ENCODE measurements at places on chromosomes 11 and 22. TPM values are rescaled to one million over a fixed set of nuclear protein-coding genes. Genes with fewer than 3 reads are reported as not detected.

IGSF22 gene
- not detected for total RNA-seq

GRCh38 chr11:80388536-80388935, 947.7 kb upstream of the TENM4 start:
- no peak for DNase-seq

DUSP8 gene
- 25.4 TPM for total RNA-seq

- no peak for DNase-seq
Measured at GRCh38 chr11:95296165-95296564, 65.2 kb upstream of the SESN3 start.

DNA sequence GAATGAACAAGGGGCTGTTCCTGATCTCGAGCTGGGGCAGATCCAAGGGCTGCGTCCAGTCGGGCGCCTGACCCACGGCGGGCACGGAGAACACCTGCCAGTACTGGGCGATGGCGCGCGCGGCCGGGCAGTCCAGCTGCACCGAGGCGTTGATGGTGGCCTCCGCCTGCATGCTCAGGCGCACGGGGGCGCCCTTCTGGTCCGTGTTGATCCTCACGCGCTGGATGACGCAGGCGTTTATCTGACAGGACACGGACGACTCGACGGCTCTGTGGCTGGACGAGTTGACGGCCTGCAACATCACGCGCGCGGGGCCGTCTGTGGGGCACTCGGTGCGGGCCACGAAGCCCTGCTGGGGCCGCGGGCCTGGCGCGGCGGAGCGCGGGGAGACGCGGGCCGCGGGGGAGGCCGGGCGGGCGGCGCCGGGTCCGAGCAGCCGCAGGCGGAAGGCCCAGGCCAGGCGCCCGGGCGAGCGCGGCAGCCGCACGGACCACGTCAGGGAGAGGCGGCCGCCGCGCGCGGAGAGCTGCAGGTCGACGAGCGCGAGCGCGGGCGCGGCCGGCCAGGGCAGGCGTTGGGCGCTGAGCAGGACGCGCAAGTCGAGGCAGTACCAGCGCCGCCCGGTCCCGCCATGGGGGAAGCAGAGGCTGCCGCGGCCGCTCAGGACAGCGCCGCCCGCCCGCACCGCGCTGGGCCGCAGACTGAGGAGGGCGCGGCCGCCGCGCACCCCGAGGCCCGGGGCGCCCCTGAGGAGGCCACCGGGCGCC, 511 bp downstream of the PKDREJ start:
- DNase-seq = peak; percentile 69

DNA sequence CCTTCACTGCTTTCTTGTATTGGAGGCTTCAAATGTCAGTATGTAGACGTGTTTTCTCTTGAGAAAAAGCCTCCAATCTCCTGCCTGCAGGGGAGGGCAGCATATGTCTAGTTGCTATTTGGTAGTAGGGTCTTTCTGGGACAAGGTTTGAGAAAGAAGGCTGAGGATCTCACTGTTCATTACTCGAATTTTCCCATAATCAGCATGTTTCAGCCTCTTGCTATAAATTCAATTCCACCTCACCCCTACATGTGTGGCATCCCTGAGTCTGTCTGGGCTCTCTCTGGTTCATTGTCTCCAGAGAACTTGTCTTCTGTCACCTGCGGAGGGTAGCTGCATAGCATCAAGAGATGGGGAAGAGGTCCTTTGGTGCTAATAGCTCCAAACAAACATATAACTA, 19.5 kb upstream of the CCDC83 start:
- no peak for DNase-seq

OR4C5 gene
- total RNA-seq = not detected
